ENCODE measurements at places on chromosomes 11 and 22.
A peak's percentile ranks its signal among the peaks of the same experiment; 100 is the strongest.

GRCh38 chr11:93591247-93591898 is 48.2 kb upstream of the SMCO4 start:
- peaks cover 23% of the 10 kb centered on the region for H3K27me3 ChIP-seq
- no peaks in the 10 kb centered on the region for H3K4me1 ChIP-seq
- H3K27ac ChIP-seq, result no peak overlapping the region
- no peak for DNase-seq

DNA sequence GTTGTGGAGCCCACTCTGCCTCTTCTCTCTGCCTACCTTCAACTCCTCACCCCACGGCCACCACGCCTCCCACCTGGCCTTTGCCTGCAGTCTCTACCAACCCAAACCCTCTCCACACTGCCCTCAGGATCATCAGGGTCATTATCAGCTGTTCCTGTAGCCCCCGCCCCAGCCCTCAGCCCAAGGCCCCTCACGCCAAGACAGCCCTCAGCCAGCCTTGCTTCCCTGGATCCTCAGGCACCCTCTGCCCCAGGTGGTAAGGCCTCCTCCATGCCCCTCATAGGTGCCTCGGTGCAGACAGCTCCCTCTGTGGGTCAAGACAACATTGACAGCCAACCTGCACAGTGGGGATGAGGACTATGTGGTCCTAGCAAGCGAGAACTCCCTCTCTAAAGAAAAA is 1.7 kb downstream of the SBF1 start:
- H3K27ac ChIP-seq, result peak overlapping the region; percentile 96
- H3K4me3 ChIP-seq, result peak overlapping the region; percentile 94
- peak; percentile 44 for DNase-seq
- peaks cover 39% of the 10 kb centered on the region for H3K4me1 ChIP-seq
- H3K36me3 ChIP-seq, result peaks cover 25% of the 10 kb centered on the region

- no peaks in the 10 kb centered on the region for H3K36me3 ChIP-seq
- DNase-seq, result no peak
- H3K4me3 ChIP-seq, result no peak overlapping the region
- H3K4me1 ChIP-seq, result no peaks in the 10 kb centered on the region
- no peaks in the 10 kb centered on the region for H3K27me3 ChIP-seq
- H3K27ac ChIP-seq, result no peak overlapping the region
Measured at GRCh38 chr11:15897211-15897960, 459.0 kb downstream of the SOX6 start.

- no peak overlapping the region for H3K27ac ChIP-seq
- no peak for DNase-seq
- H3K4me3 ChIP-seq, result no peak overlapping the region
- no peaks in the 10 kb centered on the region for H3K4me1 ChIP-seq
- no peaks in the 10 kb centered on the region for H3K36me3 ChIP-seq
- H3K27me3 ChIP-seq, result no peaks in the 10 kb centered on the region
Measured at GRCh38 chr11:83655976-83656375, 369.8 kb upstream of the CCDC90B start.

- no peaks in the 10 kb centered on the region for H3K36me3 ChIP-seq
- H3K4me3 ChIP-seq, result no peak overlapping the region
- DNase-seq, result no peak
- H3K4me1 ChIP-seq, result no peaks in the 10 kb centered on the region
Measured at GRCh38 chr11:66912361-66912760, 45.8 kb downstream of the PC start.

- no peak overlapping the region for H3K27ac ChIP-seq
- H3K27me3 ChIP-seq, result peaks cover 24% of the 10 kb centered on the region
- H3K4me3 ChIP-seq, result no peak overlapping the region
- DNase-seq, result no peak
- H3K4me1 ChIP-seq, result no peaks in the 10 kb centered on the region
- H3K36me3 ChIP-seq, result no peaks in the 10 kb centered on the region
Measured at GRCh38 chr11:27174021-27174420, 133.4 kb downstream of the BBOX1 start.

DNA sequence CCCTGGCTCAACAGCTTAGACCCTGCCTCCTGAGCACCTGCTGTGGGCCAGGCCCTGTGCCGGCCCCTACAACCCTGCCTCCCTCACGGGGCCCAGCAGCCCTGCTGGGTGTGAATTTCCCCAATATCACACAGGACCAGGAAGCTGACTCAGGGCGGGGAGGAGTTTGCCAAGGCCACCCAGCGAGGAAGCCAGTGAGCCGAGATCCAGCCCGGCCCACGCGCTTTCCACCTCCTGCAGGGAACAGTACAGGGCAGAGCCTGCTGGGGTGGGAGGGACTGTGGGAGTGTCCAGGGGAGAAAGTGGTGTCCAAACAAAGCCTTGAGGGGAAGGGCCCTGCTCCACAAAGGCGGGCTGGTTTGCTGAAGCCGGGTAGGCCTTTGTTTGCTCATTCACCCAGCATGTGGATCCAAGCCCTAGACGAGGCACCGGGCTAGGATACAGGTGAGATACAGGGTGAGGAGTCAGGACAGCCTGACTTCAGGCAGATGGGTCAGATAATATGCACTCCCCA is 26.8 kb downstream of the RPL3 start:
- H3K36me3 ChIP-seq, result no peaks in the 10 kb centered on the region
- H3K27me3 ChIP-seq, result peaks cover 5% of the 10 kb centered on the region
- no peak for DNase-seq
- H3K27ac ChIP-seq, result no peak overlapping the region

DNA sequence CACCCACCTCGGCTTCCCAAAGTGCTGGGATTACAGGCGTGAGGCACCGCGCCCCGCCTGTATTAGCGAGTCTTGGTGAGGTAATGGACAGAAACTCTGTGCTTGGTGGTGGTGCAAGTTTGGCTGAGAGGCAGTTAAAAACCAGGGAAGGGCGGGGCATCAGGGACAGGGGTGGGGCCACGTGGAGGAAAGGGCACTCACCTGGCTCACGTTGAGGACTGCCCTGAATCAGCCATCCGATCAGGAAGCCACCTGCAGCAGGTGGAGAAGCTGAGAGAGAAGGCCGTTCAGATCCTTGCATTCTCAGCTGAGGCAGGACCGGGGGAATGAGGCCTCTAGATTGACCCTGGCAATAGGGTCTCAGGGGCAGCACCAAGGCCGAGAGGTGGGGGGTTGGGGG is 12.1 kb upstream of the CHRM1 start:
- H3K27me3 ChIP-seq, result peaks cover 56% of the 10 kb centered on the region
- no peaks in the 10 kb centered on the region for H3K36me3 ChIP-seq
- no peak overlapping the region for H3K4me3 ChIP-seq
- no peak for DNase-seq
- H3K4me1 ChIP-seq, result no peaks in the 10 kb centered on the region
- H3K27ac ChIP-seq, result no peak overlapping the region

- H3K27ac ChIP-seq, result no peak overlapping the region
- DNase-seq, result no peak
- no peaks in the 10 kb centered on the region for H3K4me1 ChIP-seq
Measured at GRCh38 chr11:37406651-37407050, 808.6 kb upstream of the RAG2 start.

GRCh38 chr22:27903805-27904473 is 15.1 kb downstream of the PITPNB start:
- H3K36me3 ChIP-seq, result peaks cover 46% of the 10 kb centered on the region
- no peak overlapping the region for H3K4me3 ChIP-seq
- DNase-seq, result no peak
- peaks cover 31% of the 10 kb centered on the region for H3K4me1 ChIP-seq
- no peaks in the 10 kb centered on the region for H3K27me3 ChIP-seq

- H3K27ac ChIP-seq, result no peak overlapping the region
- no peak overlapping the region for H3K4me3 ChIP-seq
- peaks cover 31% of the 10 kb centered on the region for H3K27me3 ChIP-seq
Measured at GRCh38 chr22:48954781-48955311, 872.8 kb downstream of the BRD1 start.

GRCh38 chr11:104999721-105000120 is 23.2 kb downstream of the CASP5 start:
- no peak for DNase-seq
- H3K27me3 ChIP-seq, result no peaks in the 10 kb centered on the region
- no peaks in the 10 kb centered on the region for H3K36me3 ChIP-seq
- H3K27ac ChIP-seq, result no peak overlapping the region
- no peak overlapping the region for H3K4me3 ChIP-seq

DNA sequence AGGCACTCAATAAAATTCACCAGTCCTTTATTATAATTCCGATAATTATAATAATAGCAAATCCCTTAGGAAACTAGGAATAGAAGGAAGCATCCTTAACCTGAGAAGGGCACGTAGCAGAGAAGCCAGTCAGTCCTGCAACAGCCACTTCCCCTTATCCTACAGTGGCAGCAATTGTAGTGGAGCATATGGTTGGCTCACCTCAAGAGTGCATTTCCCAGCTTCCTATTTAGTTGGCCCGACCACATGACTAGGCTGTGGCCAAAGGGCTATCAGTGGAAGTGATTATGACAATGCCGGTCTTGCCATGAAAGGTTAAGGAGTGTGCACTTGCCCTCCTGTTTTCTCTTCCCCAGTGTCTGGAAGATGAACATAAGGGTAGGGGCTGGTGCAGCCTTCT is 27.0 kb downstream of the TESMIN start:
- no peak for DNase-seq
- H3K27me3 ChIP-seq, result peaks cover 8% of the 10 kb centered on the region
- H3K36me3 ChIP-seq, result peaks cover 5% of the 10 kb centered on the region

DNA sequence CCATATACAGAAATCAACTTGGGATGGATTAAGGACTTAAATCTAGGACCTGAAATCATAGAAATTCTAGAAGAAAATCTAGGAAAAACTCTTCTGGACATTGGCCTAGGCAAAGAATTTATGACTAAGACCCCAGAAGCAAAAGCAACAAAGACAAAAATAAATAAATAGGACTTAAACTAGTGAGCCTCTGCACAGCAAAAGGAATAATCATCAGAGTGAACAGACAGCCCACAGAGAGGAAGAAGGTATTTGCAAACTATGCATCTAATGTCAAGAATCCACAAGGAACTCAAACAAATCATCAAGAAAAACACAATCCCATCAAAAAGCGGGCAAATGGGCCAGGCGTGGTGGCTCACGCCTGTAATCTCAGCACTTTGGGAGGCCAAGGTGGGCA is 32.4 kb downstream of the TTC28 start:
- H3K27ac ChIP-seq, result no peak overlapping the region
- DNase-seq, result no peak
- H3K27me3 ChIP-seq, result peaks cover 43% of the 10 kb centered on the region
- H3K4me1 ChIP-seq, result no peaks in the 10 kb centered on the region
- H3K36me3 ChIP-seq, result no peaks in the 10 kb centered on the region

GRCh38 chr11:109197656-109198055 is 224.3 kb upstream of the C11orf87 start:
- H3K27me3 ChIP-seq, result no peaks in the 10 kb centered on the region
- DNase-seq, result no peak
- H3K4me3 ChIP-seq, result no peak overlapping the region
- H3K27ac ChIP-seq, result no peak overlapping the region
- H3K4me1 ChIP-seq, result no peaks in the 10 kb centered on the region
- H3K36me3 ChIP-seq, result no peaks in the 10 kb centered on the region

DNA sequence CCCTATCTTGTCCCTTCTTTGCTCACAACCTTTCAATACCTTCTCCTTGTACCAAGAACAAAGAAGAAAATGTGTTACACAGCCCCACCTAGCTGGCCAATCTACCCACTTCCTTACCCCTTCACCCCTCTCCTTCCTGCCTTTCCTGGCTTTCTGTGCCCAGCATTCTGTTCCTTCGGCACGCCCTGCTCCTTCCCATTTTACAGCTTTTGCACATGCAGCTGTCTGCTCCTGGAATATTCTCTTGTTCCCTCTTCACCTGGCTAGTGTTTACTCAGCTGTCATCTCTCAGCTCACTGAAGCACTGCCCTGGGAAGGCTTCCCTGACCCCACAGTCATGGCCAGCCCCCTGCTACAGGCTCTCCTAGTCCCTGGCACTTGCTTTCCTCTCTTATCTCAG is 30.7 kb downstream of the SERPINH1 start:
- DNase-seq, result no peak
- H3K4me1 ChIP-seq, result peaks cover 16% of the 10 kb centered on the region
- H3K36me3 ChIP-seq, result no peaks in the 10 kb centered on the region
- H3K27ac ChIP-seq, result peak overlapping the region; percentile 3

DNA sequence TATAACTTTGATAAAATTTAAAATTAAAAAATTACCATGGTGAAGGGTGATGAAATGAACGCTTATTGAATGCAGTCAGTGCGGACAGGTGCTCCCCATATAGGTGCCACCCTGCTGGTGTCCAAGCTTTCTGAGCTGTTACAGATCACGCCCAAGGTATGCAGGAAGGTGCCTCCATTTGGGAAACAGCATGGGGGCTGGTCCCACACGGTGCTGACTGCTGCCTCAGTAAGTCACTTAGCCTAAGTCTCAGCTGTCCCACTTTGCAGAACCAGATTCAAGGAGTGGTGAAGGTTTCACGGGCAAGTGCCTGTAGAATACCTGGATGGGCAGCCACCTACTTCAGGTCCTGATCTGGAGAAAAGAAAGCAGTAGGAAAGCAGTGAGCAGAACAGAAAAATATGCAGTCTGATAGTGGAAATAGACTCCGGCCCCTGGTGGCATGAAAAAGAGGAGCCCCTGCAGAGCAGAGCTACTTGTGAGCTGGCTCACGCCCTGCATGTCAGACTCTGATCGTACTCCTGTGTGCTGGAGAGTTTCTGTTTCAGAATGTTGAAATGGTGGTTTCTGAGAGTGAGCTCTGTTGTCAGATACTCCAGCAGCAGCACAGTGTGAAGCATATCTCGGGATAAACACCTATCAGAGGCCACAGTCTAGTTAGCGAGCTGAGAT is 33.2 kb downstream of the ADORA2A start:
- H3K27ac ChIP-seq, result no peak overlapping the region
- H3K4me1 ChIP-seq, result no peaks in the 10 kb centered on the region
- no peak for DNase-seq

DNA sequence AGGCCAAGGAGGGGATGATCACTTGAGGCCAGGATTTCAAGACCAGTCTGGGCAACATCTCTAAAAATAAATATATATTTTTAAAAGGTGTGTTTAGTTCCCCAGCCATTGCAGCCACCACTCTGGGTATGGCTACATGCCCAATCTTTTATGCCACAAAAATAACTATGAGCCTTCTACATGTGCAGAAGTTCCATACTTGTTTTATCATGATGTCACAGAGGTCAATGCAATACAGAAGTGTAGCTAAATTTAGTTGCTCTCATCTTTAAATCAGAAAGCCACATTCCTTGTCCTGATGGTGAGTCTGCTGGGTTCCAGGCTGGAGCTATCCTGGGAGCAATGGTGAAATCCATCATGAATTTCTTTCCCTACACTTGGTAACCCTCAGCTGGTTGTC is 436.3 kb downstream of the DYNC2H1 start:
- no peaks in the 10 kb centered on the region for H3K36me3 ChIP-seq
- no peaks in the 10 kb centered on the region for H3K4me1 ChIP-seq
- no peak for DNase-seq
- H3K27me3 ChIP-seq, result no peaks in the 10 kb centered on the region
- H3K27ac ChIP-seq, result no peak overlapping the region
- no peak overlapping the region for H3K4me3 ChIP-seq

- no peak for DNase-seq
- H3K4me3 ChIP-seq, result no peak overlapping the region
- H3K27me3 ChIP-seq, result no peaks in the 10 kb centered on the region
- H3K27ac ChIP-seq, result no peak overlapping the region
Measured at GRCh38 chr11:16812274-16812673, 73.8 kb downstream of the C11orf58 start.
